Umbilical cord (tissue), 2 donors: ENCODE measurements at places on chromosomes 5 and 9. TPM values are rescaled to one million over a fixed set of nuclear protein-coding genes. Genes with fewer than 3 reads are reported as not detected.

The DAB2IP gene
- total RNA-seq: 60.9 TPM

The SLC6A3 gene
- 0.96 TPM for total RNA-seq

The LNPEP gene
- total RNA-seq: 159 TPM

The FCN2 gene
- total RNA-seq: not detected

The SHOC1 gene
- 3.6 TPM for total RNA-seq

The CXCL14 gene
- 70.8 TPM for total RNA-seq

The LMX1B gene
- total RNA-seq: not detected

The SPINK7 gene
- not detected for total RNA-seq

The JAKMIP2 gene
- 1.2 TPM for total RNA-seq

The GARIN3 gene
- total RNA-seq: not detected

The TMEM252 gene
- 0.96 TPM for total RNA-seq
